ENCODE measurements at places on chromosomes 3 and 15.

DNA sequence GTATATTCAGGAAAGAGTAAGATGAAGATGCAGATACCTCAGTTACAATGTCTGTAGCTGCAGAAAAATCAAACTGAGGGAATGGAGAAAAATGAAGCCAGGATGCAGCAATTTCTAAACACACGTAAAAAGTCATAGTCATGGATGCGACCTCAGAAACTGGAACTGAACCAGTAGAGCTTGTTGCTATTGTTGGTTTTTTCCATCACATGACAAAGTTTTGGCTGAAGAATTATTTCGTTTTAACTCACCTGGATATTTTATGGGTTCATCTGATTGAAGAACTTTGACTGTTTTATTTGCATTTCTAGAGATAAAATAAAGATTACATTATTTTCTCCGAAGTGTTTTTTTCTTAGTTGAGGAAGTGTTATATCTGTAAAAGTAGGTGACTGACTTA lies 591.2 kb downstream of the ZBBX start:
- DNase-seq: no peak

GRCh38 chr3:111702996-111703985 lies 108.1 kb upstream of the ZBED2 start:
- DNase-seq: no peak

GRCh38 chr3:15460891-15461531 lies 33.6 kb downstream of the EAF1 start:
- no peak for DNase-seq

- no peak for DNase-seq
Observed at GRCh38 chr15:41583795-41584194, 24.8 kb downstream of the TYRO3 start.

Data from CD4-positive, alpha-beta T cell treated with Interferon gamma for 1 hour (primary cell).